Esophagus squamous epithelium (tissue), 5 donors: ENCODE measurements at places on chromosomes 7 and 10.

DNA sequence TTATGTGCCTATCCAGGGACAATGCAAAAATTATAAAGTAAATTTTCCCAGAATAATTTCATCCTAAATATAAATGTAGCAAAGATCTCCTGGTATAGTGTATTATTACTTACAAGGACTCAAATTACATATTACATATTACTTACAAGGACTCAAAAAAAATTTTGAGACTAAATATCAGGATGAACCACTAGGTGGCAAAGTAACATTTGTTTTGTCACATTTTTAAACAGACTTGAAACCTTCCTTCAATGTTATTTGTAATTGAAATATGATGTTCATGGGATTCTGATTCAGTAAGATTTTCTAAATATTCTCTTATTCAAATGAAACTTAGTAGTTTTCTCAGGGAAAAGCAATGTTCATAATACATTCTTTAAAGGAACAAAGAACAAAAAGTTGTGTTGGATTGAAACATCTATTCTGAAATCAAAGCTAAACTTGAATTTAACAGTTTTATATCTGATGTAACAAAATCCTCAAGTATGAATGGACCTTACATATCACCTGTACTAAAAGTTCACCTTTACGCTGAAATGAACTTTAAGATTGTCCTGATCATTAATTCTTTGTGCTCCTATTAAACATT, 74.3 kb upstream of the GNAI1 start:
- DNase-seq: no peak

DNA sequence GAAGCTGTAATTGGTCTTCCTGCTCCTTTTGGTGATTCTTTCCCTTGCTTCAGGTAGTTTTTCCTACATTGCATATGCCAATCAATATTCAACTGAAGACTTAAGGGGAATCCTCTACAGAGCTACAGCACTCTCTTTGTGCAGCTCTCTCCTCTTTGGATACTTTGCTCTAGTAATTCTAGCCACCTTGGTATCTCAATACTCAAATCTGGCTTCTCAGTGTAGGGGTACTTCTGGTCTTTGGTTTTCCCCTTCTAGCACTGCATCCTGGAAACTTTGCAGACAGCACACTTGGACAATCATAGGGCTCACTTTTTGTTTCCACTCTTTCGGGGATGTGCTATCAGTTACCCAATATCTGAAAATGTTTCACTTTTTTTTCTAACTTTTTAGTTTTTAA, 9.9 kb downstream of the PHTF2 start:
- no peak for DNase-seq

DNA sequence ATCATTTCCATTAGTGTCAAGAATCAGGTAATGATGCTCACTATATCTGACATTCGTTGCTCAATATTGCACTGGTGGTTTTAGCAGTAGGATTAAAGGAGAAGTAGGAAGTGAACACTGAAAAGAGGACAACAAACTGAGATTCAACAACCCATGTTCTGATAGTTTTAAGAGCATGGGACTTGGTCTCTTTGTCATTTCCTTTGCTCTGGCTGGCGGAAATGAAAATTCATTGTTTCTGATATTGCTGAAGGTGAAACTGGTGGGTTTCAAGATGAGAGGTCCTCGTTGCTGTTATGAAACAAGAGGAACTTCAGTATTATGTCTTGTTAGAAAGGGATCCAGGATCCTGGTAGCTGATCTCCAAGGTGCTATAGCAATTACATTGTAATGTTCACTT, 129.0 kb downstream of the DNAH11 start:
- no peak for DNase-seq

- DNase-seq: no peak
These were observed 525.8 kb downstream of the KIF20B start for GRCh38 chr10:90227217-90227656.

DNA sequence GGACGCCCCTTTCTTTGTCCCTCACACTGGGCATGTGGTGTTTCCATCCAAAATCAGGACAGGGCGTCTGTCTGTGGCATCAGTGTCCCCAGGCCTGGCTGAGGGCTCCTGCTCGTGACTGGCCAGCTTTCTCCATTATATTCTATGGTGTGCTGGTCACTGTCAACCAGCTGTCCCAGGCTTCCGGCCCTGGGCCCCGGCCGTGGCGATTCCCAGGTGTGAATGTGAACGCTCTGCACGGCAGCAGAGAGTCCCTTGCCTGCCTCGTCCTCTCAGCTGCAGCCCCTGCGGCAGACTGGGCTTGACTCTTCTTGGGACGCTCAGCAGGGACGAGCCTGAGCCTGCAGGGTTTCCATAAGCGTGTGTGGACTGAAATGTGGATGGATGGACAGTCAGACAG, 5.9 kb upstream of the UTF1 start:
- no peak for DNase-seq

GRCh38 chr10:30093303-30093950, 34.0 kb upstream of the JCAD start:
- no peak for DNase-seq

DNA sequence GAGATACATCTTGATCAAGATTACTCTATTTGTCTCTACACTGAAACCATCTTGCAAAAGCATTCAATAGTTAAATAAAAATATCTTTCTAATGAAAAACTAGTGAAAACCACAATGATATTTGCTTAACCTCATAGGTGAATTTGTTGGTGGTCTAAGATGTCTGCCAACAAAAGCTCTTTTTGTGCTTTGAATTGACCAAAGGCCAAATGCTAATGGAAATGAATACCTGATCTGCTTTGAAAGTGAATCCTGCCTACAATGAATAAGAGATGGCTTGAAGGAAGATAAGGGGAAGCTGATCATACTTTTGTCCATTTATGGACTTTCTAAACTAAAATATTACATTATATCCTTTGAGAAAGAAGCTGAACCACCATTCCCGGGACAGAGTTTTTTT, 228.9 kb upstream of the ETV1 start:
- DNase-seq: no peak
